ENCODE measurements at places on chromosomes 4 and X. TPM values are rescaled to one million over a fixed set of nuclear protein-coding genes. Genes with fewer than 3 reads are reported as not detected.
A peak's percentile ranks its signal among the peaks of the same experiment; 100 is the strongest.

DNA sequence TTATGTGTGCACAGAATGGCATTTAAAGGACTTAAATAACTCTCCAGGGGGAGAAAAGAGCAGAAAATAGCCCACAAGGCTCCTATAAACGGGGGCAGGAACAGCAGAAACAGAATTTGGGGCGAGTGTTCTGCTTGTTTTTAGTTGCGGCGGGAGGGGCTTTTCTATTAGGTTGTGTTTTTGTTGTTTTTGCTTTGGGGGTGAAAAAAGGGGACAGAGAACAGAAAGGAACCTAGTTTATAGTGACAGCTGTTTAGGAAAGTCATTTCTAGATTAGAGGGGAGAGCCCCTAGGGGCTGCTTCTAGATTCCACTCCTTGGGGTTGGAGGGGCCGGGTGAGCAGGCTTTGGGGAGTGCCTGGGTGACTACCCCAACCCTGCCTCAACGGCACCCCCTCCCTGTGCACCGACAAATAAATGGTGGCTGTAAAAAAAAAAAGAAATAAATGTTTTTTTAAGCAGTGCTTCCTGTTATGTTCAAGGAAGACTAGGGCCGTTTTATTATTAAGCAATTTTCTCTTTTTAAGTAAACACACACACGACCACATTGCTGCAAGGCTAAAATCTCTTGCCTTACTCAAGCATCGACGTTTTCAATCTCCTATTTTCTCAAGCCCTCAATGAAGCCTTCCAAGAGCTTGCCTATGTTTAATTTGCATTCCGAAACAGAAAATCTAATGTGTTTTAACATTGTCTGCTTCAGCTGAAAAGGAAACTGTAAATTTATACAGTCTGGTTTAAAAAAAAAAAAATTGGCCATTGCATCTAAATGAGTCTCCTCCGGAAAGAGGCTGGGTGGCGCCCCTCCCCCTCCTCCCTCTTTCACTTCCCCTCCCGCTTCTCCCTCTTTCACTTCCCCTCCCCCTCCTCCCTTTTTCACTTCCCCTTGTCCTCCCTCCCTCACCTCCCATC lies 123.3 kb upstream of the TBL1X start:
- DNase-seq: peak; percentile 31

DNA sequence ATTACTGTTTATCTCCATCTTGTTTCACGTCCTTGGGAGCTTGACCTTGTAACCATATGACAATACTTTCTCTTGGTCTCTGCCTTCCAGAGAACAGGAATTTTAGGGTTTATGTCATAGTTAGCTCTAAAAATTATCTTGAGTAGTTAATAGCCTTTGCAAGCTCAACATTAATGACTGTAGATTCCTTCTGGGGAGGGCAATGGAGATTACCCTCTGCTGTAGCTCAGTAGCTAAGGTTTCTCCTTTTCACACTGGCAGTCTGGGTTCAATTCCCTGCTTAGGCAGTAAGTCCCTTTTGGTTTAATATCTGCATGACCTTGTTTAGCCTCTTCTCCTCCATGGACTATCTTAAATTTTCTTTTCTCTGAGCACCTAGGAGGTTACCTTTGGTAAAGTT lies 181.7 kb upstream of the GPR101 start:
- DNase-seq: no peak

- no peak for DNase-seq
These were observed 421.2 kb downstream of the TRAM1L1 start for GRCh38 chr4:116664198-116664597.

DNA sequence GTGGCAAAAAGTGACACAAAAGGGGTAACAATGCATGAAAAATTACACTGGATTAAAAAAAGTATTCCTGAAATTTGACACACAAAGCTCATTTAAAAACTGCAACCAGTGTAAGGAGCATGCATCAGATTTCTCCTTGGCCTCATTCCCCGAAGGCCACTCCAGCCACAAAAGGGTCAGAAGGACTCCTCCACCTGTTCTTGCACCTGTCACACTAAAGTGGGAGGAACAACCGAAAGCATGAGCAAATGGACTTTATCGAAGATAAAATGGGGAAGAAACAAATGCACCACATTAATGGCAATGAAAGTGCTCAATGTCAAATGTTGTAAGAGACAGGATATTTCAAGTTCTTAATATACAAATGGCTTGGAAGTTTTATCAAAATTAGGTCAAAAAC lies 88.2 kb downstream of the ADGRA3 start:
- no peak for DNase-seq

GRCh38 chr4:7182616-7183015 lies 9.7 kb upstream of the SORCS2 start:
- DNase-seq: no peak

GRCh38 chr4:62250100-62250499 lies 1050.0 kb downstream of the ADGRL3 start:
- DNase-seq: no peak

DNA sequence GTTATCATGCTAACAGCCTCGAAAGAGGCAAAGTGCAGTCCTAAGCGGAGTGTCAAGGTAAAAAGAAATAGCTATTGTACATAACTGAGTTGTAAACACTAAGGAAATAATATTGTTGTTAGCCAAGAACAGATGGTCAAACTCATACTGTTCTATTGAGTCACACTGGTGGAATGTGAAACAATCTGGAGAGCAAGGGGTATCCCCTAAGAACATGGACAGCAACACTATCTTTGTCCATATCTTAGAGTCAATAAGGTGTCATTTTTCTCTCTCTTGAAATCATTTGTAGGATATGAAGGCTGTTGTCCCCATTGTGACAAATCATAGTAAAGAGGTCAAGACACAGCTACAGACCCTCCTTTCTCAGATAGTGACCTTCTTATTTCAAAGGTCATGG lies 4.5 kb upstream of the PDGFC start:
- DNase-seq: no peak

GRCh38 chr4:3874028-3874415 lies 107.8 kb downstream of the ADRA2C start:
- no peak for DNase-seq

DNA sequence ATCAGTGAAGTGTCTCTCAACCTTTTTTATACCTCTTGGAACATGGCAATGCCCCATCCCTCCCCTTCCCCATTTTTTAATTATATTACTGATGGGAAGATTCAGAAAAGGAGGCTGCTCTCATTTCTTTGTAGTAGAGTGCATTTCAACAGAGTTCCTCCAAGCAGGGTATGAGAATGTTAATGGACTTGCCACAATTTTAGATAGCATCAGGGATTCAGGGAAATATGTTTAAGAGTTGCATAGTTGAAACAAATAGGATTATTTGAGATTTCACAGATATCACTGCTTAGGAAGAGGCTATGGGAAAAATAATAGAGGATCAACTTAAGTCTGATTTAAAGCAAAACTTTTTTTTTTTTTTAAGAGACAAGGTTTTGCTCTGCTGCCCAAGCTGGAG lies 46.2 kb downstream of the DIPK2B start:
- DNase-seq: no peak

DNA sequence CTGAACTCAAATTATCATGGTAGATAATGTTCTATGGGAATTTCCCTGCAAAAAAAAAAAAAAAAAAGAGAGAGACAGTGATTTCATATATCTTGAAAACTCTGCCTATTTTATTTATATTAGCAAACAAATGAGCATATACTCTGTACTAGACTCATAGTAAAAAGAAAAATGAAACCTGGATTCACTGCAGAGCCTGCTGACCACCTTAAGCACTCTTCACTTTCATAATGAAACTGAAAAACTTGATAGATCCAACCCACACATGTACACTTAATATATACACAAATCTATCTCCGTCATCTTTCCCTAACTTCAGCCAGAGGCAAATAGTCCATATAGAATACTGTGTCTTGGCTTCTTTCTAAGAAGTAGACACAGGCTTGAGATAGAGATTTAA lies 226.1 kb upstream of the KCNIP4 start:
- no peak for DNase-seq

- DNase-seq: no peak
These were observed 163.0 kb upstream of the NAP1L5 start for GRCh38 chr4:88860586-88860985.

DNA sequence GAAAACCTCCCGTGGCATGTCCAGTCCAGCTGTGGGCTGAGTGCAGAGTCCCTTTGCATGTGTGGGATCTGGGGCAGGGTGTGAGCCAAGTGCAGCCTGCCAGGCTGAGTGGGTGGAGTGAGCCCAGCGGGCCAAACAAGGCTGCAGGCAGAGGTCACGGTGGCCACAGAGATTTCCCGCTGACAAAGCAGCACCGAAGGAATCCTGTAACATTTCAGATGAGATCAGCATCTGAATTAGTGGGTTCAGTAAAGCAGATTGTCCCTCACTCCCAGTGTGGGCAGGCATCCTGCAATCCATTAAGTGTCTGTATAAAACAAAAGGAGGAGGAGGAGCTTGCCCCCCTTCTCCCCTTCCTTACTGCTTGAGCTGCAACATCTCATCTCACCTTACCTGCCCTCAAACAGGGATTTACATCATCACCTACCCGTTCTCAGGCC lies 324.4 kb downstream of the FAT4 start:
- DNase-seq: no peak

- no peak for DNase-seq
These were observed 2.3 kb upstream of the GRSF1 start for GRCh38 chr4:70841951-70842350.

GRCh38 chr4:26907731-26908599 lies 47.3 kb downstream of the STIM2 start:
- DNase-seq: no peak

- no peak for DNase-seq
These were observed 438.3 kb downstream of the CFAP47 start for GRCh38 chrX:36357855-36358254.

DNA sequence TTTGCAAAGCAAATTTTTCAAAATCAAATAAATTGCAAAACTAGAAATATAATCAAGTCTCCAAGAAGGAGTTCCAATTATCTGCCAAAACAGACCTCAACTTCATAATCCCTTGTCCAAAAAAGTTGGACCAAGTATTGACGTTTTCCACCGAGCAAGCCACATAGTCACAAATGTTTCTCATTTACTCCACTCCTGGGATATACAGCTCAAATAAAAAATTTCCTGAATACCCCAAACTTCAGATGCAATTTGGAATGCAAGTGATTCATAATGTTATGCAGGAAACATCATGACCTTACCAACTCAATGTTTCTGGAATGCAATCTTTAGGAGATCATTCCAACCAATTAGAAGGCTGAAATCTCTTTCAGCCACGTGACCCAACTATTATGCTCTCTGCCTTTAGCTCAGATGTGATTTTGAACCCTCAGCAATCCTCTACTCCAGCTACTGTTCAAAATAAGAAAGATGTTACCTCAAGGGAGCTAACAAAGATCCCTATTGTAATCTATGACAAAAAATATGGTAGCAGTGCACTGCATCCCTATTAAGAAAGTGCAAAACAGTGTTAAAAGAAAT lies 72.4 kb downstream of the PRDM5 start:
- DNase-seq: no peak

- no peak for DNase-seq
These were observed 30.2 kb upstream of the NKX6-1 start for GRCh38 chr4:84529169-84529751.

DNA sequence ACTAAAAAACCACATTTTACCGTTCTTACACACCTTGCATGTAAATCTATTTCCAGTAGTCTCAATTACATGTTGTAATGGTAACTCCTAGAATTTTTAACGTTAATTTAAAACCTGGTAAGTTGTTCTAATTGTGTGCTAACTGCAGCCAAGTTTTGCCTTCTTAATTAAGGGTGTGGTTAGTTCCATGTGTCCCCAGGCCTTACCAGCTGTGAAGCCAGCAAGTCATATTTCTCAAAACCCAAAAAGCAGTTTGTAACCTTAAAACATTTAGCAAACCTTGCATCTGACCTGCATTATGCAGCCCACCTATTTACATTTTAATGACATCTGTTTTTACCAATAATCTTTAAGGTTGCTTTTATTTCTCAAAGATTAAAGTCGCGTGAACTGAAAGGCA lies 18.4 kb upstream of the FAM47E start:
- no peak for DNase-seq

DNA sequence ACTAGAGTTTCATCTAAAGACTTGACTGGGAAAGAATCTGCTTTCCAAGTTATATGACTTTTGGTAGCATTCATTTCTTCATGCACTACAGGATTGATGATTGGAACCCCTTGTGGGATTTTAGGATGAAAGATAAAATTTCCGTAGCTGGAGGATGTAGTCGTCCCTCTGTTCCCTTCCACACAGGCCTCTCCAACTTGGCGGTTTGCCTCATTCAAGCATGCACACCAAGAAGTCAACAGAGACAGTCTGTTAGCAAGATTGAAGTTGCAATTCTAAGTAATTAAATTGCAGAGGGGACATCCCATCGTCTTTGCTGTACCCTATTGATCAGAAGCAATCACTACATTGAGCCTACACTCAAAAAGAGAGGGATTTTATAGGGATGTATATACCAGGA lies 777.4 kb upstream of the HS3ST1 start:
- no peak for DNase-seq

The GATA1 gene
- total RNA-seq: 32.6 TPM

The RASGEF1B gene
- 15.1 TPM for total RNA-seq

The SHISA3 gene
- total RNA-seq: not detected

The SPANXN3 gene
- not detected for total RNA-seq

The ENAM gene
- not detected for total RNA-seq

The RAB9B gene
- 1.9 TPM for total RNA-seq

All from hematopoietic multipotent progenitor cell (in vitro differentiated cells).